ENCODE measurements at places on chromosomes 13 and 19.

GRCh38 chr13:90020536-90021070 is 1326.9 kb upstream of the MIR17HG start:
- no peak for DNase-seq

DNA sequence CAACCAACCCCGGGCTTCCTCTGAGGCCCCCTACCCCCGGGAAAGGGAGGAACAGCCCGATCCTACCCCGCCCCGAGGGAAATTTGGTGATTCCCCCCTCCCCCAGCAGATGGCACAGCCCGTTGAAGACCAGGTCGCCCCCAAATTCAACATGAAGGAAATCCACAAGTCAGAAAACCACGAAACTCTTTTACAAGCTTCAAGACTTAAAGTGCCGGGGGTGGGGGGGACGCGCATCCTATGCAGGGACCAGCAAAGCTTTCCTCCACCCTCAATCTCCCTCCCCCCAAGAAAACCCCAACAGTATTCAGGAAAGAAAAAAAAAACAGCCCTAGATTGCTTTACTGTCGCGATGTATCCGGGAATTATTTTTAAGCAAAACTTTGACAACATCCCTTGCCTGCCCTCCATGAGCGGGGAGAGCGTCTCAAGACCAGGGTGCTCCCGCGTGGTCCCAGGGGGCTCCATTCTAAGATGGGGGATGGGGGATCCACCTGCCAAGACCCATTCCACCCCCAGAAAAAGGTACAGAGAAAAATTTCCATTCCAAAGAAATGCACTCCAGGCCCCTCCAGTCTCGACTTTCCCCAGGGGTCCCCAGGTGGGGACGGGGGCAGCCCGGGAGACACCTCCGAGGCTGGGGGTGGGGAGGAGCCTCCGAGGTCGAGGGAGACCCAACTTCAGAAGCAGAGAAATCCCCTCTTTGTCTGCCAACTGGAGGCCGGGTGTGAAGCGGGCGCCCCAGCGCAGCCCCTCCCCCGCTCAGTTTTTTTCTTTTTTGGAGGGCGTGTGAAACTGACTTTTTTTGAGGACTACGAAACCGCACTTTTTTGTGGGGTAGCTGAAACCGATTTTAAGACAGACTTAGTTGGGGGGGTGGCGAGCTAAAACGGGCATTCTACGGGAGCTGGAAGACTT is 1.5 kb downstream of the TCF3 start:
- peak; percentile 16 for DNase-seq

GRCh38 chr13:80399340-80400163 is 58.6 kb upstream of the SPRY2 start:
- no peak for DNase-seq

DNA sequence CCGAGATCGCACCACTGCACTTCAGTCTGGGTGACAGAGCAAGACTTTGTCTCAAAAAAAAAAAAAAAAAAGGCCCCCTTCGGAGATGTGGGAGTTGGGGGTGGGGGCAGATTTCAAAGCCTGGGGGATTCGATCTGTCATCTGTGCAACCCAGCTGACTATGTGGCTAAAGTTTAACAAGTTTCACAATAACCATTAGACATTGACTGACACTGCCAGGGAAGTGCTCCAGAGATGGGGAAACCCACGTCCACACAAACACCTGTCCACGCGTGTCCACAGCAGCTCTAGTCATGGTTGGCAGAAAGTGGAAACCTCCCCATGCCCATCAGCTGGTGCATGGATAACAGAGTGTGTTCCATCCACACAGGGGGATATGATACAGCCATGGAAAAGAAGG is 37.6 kb upstream of the HOMER3 start:
- no peak for DNase-seq

DNA sequence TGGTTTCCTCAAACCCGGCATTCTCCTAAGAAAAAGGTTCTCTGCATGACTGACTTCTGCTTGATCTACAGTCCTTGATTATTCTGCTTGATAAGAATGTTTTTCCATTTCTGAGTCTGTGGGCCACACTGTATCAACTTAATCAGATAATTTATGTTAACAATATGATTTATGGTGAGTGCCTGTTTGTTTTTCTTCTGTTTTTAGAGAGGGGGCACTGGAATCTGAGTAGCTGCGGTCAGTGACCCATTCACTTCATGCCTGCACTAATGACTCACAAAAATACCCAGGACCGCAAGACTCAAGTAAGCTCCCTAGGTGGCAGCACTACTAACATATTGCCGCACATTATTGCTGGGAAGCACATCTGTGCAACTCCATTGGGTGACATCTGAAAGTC is 542.3 kb upstream of the ATXN8OS start:
- no peak for DNase-seq

DNA sequence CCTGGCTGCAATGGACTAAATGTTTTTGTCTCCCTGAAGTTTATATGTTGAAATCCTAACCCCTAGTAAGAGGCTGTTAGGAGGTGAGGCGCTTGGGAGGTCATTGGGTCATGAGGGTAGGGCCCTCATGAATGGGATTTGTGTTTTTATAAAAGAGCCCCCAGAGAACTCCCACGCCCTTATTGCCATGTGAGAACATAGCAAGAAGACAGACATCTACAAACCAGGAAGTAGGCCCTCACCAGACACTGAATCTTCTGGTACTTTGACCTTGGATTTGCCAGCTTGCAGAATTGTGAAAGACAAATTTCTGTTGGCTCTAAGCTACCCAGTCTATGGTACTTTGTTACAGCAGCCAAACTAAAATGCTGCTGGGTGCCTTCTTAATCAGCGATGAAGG is 96.1 kb upstream of the SPATA13 start:
- DNase-seq: no peak

DNA sequence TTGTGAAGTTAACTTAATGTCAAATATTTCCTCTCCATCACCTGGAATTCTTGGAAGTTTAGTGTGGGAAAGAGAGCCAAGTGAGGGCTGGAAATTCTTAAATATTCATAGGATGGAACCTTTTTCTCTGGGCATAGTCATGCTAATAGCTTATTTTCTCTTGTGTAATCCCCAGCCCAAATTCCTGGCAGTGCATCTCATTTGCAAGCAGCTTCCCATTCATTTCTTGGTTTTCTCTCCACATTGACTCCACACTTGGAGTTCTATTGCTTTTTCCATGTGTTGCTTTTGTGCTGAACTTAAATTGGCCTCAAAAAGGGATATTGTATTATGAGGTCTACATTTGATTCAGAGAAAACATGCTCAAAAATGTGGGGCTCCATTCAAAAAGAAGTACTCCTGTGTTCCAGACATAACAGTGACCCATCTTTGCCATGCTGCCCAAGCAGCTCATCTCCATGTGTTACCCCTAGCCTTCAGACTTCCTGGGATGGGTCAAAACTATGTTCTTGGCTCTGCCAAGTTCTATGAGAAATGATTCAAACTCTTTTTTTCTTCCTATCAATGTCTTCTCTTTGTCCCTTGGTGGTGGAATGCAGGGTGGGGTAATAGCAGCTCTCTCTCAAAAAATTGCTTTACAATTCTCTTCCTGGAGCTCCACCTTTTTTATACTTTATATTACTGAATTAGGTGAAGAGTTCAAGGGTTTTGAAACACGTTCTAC is 2471.5 kb downstream of the PCDH9 start:
- peak; percentile 1 for DNase-seq

- DNase-seq: peak; percentile 90
These were observed 11.4 kb downstream of the RTN2 start for GRCh38 chr19:45485305-45486077.

DNA sequence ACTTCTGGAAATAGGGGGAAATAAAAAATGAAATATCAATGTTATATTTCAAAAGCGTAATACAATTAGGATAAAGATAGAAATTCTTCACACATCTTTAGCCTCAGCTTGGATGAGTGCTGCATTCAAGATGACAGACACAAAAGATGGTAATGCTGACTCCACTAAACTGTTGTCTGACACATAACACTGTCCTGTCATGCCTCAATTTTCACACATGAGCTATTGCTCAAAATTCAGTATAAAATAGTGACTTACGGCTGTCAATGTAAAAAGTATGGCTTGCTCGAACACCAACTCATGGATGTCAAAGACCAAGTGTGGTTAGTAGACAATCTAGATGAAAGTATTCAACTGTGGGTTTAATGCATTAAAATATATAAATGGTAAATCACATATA is 94.5 kb downstream of the KLF12 start:
- DNase-seq: no peak

- no peak for DNase-seq
These were observed 1314.9 kb downstream of the PCDH9 start for GRCh38 chr13:65915195-65915594.

GRCh38 chr19:58054901-58055874 is 3.9 kb upstream of the ZNF135 start:
- peak; percentile 2 for DNase-seq

DNA sequence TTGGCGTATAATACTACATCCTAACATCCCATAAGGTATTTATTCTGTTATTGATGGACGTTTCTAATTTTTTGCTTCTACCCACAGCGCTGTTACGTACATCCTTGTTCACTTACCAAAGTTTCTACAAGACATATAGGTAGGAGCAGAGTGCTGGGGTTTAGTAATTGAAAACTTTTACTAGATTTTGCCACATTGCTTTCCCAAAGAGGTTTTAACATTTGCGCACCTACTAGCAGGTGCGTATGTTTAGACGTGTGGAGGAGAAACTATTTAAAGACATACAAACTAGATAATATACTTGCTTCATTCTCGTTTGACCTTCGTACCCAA is 559 bp upstream of the RPL21 start:
- DNase-seq: no peak

- DNase-seq: peak; percentile 37
These were observed 139.3 kb downstream of the PCDH9 start for GRCh38 chr13:67090856-67091255.

GRCh38 chr19:18717601-18718000 is 34.1 kb downstream of the CRTC1 start:
- no peak for DNase-seq

DNA sequence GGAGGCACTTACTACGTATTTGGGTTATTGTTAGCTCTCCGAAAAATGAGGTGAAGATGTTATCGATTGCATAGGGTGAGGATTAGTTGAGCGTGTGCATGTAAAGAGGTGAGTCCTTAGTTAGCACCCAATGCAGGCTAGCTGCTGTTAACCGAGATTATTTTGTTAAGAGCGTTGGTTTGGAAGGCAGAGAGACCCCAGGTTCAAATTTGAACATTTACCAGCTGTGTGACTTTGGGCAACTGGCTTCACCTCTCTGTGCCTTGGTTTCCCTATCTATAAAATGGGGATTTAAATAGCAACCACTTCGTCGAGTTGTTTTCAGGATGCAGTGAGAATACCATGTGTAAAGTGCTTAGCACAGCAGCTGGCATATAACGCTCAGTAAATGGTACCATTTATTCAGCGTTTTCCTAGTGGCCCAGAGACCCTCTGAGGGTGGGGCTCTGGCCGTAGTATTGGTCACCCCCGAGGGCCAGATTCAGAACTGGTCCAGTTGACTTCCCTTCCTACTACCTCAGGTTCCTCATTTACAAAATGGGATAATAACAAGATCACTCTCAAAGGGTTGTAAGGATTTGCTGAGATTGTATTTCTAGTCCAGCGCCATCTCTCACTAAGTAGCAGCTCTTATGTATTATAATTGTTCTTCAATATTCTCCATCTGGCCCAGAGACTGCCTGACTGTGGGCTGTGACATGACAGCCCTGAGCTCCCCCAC is 887 bp downstream of the SIPA1L3 start:
- DNase-seq: no peak

DNA sequence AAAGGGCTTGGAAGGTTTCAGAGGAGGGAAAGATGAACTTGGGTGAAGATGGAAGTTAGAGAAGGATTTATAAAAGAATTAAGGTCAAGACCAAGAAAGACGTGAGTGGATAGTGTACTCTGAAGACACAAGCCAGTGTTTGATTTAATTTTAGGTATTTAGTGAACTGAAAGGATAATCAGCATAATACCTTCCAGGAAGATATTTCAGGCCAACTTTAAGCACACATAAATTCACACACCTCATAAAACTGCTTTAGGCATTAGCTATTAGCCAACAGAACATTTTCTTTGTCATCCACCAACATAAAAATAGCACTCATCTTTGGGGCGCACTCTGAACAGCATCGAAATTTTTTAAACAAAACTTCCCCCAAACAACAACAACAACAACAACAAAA is 71.7 kb upstream of the CSNK1A1L start:
- DNase-seq: no peak

DNA sequence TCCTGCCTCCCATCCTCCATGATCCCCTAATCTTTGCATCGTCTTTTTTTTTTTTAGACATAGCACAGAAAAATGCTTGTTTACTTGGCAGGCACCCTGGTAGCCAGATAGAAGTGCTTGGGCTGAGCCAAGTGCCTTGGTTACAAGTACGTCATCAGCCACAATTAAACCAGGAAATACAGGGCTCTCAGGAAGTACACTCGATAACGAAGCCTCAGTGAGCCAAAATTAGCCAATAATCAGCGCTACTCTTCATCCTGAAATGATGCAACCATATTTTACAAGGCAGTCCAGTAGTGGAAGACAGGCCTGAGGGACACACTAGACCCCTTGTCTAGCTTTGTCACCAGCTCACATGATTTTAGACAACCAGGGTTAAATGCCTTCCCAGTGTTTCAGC is 194.0 kb upstream of the NBEA start:
- no peak for DNase-seq

DNA sequence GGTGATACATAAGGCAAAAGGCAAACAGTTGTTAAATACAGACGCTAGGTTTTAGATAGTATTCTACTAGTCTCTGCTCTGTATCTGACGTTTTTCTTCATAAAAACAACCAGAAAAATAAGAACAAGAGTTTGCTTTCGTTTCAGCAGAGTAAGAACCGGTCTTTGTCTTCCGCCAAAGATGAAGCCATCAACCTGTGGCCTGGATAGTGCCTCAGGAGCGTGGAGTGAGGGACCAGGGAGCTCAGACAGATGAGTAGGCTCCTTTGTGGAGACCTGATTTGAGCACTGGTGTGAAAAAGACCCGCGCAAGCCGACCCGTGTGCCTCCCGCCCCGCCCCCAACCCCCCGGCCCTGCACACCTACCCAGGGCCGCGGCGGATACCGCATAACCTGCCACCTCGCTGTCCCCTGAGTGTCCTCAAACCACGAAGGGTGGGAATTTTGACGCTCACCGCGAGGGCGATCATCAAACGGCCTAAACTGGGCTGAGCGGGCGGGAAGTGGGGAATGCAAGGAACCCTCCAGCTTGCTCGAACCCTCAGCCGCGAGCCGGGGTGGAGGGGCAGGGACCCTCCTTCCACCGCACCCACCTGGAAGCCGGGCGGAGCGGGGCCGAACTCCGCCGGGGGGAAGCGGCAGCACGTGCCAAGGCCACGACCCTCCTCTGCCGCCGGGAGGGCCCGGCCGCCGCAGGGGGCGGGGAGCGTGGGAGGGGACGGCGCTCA is 866 bp upstream of the LMO7 start:
- no peak for DNase-seq

- DNase-seq: no peak
These were observed 14.6 kb downstream of the ZNF254 start for GRCh38 chr19:24101459-24102115.

- no peak for DNase-seq
These were observed 244.5 kb downstream of the SPRY2 start for GRCh38 chr13:80096383-80096782.

Data from IMR-90 (cell line).